ENCODE measurements at places on chromosomes 2 and 18. TPM values are rescaled to one million over a fixed set of nuclear protein-coding genes. Genes with fewer than 3 reads are reported as not detected.

TACR1 gene
- 1.7 TPM for polyA plus RNA-seq

- no peak for DNase-seq
These were observed 100.0 kb downstream of the AQP4 start for GRCh38 chr18:26765498-26765897.

DHRS9 gene
- polyA plus RNA-seq: 0.14 TPM

DNA sequence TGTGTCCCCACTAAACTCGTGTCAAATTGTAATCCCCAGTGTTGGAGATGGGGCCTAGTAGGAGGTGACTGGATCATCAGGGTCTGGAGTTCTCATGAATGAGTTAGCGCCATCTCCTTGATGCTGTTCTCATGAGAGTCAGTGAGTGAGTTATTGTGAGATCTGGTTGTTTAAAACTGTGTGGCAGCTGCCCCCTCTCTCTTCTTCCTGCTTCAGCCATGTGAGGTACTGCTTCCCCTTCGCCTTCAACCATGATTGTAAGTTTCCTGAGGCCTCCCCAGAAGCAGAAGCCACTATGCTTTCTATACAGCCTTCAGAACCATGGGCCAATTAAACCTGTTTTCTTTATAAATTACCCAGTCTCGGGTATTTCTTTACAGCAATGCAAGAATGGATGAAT is 50.4 kb downstream of the AP1S3 start:
- DNase-seq: no peak

LYG2 gene
- 0.21 TPM for polyA plus RNA-seq

DNA sequence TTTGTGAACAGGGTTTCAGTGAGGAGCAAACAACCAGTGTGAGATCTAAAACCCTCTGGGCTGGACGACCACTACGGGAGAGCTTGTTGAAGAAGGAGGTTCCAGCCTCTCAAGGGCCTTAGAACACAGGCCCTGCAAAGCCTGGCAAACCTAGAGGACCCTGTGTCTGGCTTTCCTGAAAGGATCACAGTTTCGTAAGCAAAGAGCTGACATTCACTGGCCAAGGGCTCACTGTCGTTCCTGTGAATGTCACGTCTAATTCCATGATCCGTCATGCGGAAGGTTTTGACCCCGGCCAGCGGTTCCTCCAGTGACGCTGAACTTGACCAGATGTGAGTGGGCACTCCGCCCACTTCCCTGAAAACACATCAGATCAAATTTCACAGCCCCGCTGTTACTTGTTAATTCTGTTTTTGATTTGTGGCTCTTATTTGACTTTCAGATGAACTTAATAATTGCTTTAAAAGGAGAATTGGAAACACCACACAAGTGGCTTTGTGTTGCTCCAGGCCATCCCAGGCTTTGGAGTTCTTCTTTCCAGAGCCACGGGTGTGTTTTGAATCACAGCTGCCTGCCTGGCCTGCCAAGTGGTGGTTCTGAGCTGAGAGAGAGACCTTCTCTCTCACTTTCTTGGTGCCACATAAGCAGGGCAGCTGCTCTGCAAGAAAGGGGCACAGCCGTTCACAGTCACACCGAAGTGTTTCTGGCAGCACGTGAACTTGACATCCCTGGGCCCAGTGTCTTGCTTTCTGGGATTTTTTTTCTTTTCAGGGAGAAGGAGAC is 308.4 kb downstream of the NDUFA10 start:
- DNase-seq: no peak

GRCh38 chr18:10121786-10122515 is 208.1 kb downstream of the VAPA start:
- no peak for DNase-seq

DNA sequence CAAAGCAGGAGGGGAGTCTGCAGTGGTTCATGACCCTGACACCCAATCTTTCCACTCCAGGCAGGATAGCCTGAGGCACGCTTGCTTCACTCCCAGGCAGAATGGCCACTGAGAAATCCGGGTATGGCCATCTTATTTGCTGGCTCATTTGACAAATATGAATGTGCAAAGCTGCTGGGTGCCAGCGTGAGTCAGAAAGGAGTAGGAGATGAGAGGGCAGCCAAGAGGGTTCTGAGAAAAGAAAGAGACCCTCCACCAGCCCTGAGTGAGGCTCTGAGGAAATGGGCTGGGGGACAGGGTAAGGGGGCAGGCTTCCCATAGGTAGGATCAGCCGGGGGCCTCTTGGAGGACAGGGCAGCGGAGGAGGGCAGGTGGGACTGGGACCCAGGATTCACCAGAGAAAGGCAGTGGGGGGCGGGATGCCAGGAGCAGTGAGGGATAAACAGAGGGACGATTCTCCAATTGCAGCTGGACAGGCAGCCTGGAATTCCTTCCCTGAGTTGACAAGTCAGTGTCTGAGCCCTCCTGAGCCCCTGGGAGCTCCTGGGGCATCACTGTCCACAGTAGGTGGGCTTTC is 15.2 kb downstream of the RAMP1 start:
- DNase-seq: no peak

- DNase-seq: peak; percentile 53
These were observed 46.0 kb upstream of the PAX8 start for GRCh38 chr2:113324684-113325160.

DNA sequence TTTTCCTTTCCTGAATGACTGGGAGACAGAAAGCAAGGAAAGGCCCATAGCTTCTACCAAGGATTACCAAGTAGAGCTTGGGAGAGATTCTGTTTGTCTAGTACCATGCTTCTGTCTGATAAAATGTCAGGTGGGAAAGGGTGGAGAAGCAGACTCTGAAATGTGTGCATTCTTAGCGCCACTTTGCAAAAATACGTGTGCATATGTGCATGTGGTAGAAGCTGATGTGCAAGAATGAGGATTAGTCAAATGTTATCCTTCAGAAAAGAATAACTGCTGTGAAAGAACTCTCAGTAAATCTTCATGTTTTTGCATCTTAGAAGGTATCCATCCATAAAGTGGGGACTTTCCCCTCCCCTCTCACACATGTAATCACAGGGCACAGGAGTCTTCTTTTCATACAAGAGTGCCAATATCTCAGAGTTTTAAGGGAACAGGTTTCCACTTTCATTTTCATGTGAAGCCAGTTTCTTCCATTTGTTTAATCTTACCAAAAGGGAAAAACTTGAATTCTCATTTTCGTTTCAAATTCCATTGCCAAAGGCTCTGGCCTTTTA is 15.4 kb upstream of the DGKD start:
- no peak for DNase-seq

GRCh38 chr18:63348508-63349136 is 18.4 kb downstream of the KDSR start:
- no peak for DNase-seq

- no peak for DNase-seq
These were observed 111.6 kb upstream of the PIEZO2 start for GRCh38 chr18:11260961-11261461.

DNA sequence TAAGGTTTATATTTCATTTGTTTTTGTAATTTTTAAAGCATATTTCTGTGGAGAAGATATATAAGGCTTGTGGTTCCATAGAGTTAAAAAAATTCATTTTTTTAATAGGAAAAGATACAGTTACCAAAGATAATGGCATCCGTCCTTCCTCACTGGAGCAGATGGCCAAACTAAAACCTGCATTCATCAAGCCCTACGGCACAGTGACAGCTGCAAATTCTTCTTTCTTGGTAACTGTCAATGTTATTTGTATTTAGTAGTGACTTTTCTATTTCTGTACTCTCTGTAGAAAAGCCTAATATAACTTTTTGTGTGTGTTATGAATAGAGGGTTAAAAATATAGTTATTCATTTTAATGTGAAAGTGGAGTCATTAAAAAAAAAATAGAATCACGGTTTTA is 35.1 kb downstream of the HADHB start:
- DNase-seq: no peak

- DNase-seq: peak; percentile 70
These were observed 1.8 kb downstream of the SP3 start for GRCh38 chr2:173963323-173963816.

GRCh38 chr2:64809216-64809615 is 155.5 kb upstream of the SERTAD2 start:
- no peak for DNase-seq

- no peak for DNase-seq
These were observed 50.6 kb downstream of the RAPH1 start for GRCh38 chr2:203484266-203485112.

C1GALT1C1L gene
- 4.2 TPM for polyA plus RNA-seq

- DNase-seq: no peak
These were observed 26.5 kb downstream of the NCKAP1 start for GRCh38 chr2:183011743-183012142.

SERPINB11 gene
- not detected for polyA plus RNA-seq

CCL20 gene
- polyA plus RNA-seq: 0.43 TPM

COLEC12 gene
- polyA plus RNA-seq: 35.2 TPM

DNA sequence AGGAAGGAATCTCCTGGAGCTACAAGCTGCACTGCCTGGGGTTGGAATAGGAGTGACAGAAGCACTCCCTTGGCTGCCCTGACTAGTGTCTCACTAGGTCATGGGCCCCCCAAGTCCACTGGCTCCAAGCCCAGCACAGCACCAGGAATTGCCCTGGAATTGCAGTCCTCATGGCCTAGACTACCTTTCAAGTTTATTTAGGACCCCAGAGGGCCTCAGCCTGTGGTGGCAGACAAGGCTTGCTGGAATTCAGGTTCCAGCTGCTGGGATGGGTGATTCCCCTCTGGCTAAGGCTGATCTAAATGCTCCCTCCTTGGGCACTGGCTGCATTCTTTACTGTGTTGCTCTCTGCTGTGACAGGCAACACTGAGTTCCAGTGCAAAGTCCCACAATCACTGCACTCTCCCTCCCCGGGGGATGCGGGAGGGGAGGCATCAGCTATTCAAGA is 14.0 kb downstream of the STRADB start:
- DNase-seq: no peak

- no peak for DNase-seq
These were observed 328 bp downstream of the DTYMK start for GRCh38 chr2:241686324-241686649.

GRCh38 chr18:13470516-13471197 is 252.1 kb downstream of the LDLRAD4 start:
- no peak for DNase-seq

GRCh38 chr18:37362158-37362890 is 203.3 kb downstream of the CELF4 start:
- no peak for DNase-seq

DNA sequence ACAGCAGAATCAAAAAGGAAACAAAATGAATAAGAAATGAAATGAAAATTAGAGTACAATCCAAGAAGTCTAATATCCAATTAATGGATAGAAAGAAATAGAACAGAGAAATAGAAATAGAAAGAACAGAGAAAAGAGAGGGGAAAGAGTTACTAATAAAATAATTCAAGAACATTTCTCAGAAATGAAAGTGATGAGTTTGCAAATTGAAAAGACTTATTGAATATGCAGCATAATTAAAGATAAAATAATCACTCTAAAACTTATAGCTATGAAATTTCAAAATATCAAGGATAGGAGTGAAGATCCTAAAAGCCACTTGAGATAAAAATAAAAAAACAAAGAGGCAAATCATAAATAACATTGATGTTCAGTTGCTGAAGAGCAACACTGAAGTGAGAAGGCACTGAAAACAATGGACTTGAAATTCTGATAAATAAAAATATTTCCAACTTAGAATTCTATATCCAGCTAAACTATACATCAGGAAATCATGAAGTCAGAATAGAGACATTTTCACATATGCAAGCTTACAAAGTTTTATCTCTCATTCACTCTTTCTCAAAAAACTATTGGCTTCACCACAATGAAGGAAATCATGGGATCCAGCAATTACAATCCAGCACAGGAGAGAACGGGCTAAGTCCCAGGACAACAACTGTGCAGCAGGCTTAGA is 155.9 kb upstream of the SPATS2L start:
- no peak for DNase-seq

- no peak for DNase-seq
These were observed 151.1 kb upstream of the UBE2E3 start for GRCh38 chr2:180829261-180829660.

TDRD15 gene
- 0.03 TPM for polyA plus RNA-seq

DNA sequence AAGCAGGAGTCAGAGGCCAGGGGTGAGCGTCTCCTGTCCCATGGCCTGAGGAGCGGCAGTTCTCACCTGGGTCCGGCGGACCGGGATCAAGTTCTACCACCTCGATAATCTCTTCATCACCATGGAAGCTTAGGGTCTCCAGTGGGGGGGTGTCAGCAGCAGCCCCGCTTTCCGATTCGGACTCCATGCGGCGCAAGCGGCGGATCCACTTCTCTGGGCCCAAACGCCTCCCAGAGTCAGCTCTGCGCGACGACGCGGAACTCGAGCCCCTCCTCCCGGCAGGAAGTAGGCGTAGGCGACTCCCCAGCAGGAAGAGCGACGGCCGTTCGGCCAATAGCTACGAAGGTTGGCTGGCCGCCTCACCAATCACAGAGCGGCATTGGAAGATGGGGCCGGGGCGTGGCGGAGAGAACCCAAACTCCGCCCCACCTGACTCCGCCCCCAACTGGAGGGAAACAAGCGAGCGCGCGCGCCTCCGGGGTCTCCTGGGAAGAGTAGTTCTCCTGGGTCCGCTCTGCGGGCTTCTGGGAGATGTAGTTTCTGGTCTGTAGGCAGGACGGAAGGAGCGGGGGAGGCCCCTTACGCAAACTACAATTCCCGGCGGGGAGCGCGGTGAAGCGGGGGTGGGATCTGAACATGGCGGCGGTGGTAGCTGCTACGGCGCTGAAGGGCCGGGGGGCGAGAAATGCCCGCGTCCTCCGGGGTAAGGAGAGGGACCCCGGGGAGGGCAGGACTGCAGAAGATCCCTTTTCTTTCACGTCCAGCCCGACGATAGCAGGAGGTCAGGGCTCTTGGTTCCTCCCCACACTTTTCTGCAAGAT is at the start of the genes AAMP and PNKD:
Gene AAMP, minus strand, starts transcription at position 238 of the 821 bp plus-strand sequence. Its CDS starts 51 bp downstream, at position 187.
Gene PNKD, plus strand, starts transcription at position 620 of the 821 bp plus-strand sequence. Its CDS starts 17 bp downstream, at position 637.
- peak; percentile 100 for DNase-seq

TXNL4A gene
- 115 TPM for polyA plus RNA-seq

DNA sequence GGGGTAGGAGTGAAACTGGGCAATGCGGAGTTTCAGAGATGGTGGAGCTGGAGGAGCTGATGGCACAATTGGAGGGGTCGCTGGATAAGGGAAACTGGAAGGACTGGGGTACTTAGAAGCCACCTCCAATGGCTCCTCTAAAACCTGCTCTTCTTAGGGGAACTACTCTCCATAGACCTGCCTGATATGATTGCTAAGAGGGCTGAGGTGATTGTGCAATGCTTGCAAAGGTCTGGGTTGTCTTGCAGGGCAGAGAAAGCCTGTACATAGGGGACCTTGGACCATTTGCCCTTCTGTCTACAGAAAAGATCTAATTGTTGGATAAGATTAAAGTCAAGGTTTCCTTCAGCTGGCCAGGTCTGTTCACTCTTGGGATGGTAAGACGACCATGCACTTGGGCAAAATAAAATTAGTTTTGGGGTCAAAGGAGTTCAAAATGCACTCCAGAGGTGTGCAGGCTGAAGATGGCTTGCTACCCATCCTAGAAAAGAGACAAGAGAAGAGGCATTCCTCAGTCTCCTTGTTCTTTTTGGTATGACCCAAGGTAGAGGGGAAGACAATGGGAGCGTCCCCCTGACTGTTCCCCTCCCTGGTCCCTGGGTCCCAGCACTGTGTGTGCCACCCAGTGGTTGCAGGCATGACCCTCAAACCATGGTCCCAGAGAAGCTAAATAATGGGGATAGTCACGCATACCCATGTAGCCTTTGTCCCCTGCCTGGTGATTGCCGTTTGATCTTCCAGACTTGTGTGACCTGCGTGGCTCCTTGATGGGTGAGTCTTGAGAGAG is 41.1 kb downstream of the STK17B start:
- no peak for DNase-seq

IL1B gene
- polyA plus RNA-seq: 0.47 TPM

GRCh38 chr18:36476433-36476832 is 178.9 kb downstream of the FHOD3 start:
- DNase-seq: no peak

All from left renal cortex interstitium (tissue), 4 donors.